NCI-H2029 treated with DMSO at 0.1 percent for 48 hours (cell line): ENCODE measurements at places on chromosomes 6 and 20.
A peak's percentile ranks its signal among the peaks of the same experiment; 100 is the strongest.

DNA sequence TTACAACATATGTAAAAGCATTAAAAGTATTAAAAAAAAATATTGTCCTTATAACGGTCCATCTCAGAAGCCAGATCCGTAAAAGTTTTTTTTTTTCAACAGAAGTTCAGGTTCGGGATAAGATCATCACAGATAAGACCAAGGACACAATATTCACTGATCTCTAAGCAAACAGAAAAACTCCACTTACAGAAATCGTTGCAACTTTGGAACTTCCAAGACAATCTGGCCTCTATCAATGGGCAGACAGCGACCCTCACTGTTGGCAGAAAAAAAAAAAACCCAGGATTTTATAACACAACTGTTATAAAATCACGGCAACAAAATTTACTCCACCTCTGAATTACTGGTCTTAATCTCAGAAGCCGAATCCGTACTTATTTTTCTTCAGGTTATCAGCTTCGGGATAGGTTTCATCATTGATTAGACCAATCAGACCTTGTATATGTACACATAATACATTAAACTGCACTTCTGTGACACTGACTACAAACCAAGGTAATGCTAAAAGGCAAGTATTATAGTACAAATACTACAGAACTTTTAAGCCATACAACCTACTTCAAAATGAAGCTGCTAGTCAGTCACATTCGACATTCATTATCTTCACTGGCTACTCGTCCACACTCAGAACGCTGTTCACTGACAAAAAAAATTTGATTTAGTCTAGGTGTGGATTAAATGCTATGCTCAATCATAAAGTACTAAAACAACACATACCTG, 34.7 kb upstream of the SYNCRIP start:
- no peak for DNase-seq

DNA sequence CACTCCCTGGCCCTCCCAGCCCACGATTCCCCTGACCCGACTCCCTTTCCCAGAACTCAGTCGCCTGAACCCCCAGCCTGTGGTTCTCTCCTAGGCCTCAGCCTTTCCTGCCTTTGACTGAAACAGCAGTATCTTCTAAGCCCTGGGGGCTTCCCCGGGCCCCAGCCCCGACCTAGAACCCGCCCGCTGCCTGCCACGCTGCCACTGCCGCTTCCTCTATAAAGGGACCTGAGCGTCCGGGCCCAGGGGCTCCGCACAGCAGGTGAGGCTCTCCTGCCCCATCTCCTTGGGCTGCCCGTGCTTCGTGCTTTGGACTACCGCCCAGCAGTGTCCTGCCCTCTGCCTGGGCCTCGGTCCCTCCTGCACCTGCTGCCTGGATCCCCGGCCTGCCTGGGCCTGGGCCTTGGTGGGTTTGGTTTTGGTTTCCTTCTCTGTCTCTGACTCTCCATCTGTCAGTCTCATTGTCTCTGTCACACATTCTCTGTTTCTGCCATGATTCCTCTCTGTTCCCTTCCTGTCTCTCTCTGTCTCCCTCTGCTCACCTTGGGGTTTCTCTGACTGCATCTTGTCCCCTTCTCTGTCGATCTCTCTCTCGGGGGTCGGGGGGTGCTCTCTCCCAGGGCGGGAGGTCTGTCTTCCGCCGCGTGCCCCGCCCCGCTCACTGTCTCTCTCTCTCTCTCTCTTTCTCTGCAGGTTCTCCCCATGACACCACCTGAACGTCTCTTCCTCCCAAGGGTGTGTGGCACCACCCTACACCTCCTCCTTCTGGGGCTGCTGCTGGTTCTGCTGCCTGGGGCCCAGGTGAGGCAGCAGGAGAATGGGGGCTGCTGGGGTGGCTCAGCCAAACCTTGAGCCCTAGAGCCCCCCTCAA, at the start of gene LTA:
TSS of gene LTA (plus strand) at position 249 of the 871 bp plus-strand sequence. CDS start at position 703, 454 bp downstream.
- no peak for DNase-seq

- no peak for DNase-seq
Measured at GRCh38 chr6:106620931-106621672, 8.2 kb downstream of the RTN4IP1 start.

GRCh38 chr6:119446609-119447008, 97.0 kb upstream of the MAN1A1 start:
- DNase-seq = no peak

DNA sequence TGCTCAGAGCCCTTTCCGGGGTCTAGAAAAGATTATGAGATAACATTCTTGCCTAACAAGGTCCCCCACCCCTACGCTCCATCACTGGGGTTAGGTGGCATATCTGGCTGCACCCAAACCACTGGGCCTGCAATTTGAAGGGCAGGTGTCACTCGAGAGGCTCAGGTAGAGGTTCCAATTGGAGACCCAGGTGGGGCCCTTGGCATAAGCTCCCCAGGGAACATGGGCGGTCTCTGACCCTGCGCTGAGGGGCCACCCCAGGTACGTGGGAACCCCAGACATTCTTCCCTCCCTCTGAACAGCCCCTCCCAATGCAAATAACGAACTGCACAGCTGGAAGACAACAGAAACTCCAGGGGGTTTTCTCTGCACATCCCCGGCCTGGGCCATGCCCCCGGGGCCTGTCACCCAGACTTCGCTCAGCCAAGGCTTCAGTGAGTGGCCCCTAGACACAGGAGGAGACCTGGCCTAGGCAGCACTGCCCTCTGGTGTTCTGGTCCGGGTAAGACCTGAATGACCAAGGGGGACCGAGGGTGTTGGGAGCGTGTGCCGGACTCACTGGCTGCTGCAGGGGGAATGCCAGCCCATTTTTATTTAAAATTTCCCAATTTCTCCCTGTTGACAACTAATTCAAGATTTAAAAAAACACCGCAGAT, 47.5 kb downstream of the DSTN start:
- DNase-seq = peak; percentile 4

DNA sequence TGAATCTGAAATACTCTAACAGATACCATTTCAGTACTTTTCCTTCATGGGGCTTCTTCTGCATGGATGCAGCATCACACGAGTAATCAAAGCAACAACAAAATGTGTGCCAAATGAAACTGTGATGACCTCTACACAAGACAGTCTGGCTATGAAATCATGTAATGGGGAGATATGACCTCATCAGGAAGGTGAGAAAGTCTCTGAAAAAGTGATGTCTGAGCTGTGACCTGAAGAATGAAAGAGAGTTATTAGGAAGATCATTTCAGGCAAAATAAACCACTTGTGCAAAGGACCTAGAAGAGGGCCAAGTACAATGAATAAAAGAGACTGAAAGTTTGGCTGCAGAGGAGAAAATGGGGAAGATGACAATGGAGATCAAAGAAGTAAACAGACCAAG, 182.8 kb downstream of the PTPRK start:
- no peak for DNase-seq

DNA sequence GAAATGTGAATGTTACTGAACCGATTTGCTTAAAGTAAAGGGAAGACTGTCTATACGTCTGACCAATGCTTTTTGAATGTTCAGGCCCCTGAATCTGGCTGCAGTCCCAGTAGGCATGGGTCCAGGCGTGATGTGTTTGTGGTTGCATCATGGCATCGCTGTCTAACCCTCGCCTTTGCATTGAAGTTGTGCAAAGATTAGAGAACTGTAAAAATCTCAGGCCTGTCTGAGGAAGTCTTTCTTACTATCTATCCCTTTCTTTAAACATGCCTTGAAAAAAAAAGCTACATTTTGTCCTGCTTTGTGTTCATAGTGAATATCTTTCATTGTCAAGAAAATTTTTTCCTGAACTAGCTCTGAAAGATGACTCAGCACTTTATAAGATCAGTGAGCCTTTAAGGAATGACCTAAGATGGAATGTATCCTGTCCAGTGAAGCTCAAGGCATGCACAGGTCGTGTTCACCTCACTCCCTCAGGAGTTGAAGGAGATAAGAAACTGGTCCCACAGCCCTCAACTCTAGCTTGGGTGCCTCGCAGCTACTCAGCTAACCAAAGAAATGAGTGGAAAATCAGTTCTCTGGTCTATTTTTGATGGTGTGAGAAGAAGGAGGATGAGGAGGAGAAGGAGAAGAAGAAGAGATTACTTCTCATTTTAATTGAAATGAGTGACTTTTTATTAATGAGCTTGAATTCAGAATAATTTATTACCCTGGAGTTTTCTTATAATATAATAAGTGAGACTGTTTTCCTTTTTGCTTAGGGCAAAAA, 48.6 kb downstream of the TPD52L1 start:
- peak; percentile 28 for DNase-seq

GRCh38 chr20:10231290-10231689, 12.7 kb downstream of the SNAP25 start:
- no peak for DNase-seq

GRCh38 chr20:23106271-23106851, 20.2 kb upstream of the CD93 start:
- DNase-seq = peak; percentile 72

- DNase-seq = no peak
Measured at GRCh38 chr6:11403035-11403601, 134.4 kb upstream of the TMEM170B start.

DNA sequence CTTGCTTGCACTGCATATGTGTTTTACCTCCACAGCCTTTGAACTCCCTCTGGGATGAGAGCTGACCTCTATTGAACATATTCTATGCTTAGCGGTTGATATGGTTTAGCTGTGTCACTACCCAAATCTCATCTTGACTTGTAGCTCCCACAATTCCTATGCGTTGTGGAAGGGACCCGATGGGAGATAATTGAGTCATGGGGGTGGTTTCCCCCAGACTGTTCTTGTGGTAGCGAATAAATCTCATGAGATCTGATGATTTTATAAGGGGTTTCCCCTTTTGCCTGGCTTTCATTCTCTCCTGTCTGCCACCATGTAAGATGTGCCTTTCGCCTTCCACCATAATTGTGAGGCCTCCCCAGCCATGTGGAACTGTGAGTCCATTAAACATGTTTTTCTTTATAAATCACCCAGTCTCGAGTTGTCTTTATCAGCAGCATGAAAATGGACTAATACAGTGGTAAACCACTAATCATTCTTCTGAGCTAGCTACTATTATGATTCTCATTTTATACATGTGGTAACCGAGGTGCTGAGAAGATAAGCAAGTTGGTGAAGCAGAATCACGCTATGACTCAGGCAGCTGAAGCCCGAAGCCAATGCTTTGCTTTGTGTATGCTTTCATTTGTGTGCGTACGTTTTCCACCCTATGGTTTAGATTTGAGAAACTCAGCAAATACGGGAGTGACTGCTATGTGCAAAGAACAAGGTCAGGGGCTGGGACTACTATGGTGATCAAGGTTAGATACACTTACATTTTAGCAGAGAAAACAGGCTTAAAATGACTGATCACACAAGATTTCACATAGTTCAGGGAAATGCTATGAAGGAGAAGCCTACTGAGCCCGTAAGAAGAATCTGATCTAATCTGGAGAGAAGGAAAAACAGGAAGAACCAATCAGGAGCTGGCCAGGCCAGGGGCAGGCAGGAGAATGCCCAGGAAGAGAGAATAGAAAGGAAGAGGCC, 363.5 kb downstream of the ESR1 start:
- no peak for DNase-seq
